ENCODE measurements at places on chromosomes 1 and 21. TPM values are rescaled to one million over a fixed set of nuclear protein-coding genes. Genes with fewer than 3 reads are reported as not detected.
A peak's percentile ranks its signal among the peaks of the same experiment; 100 is the strongest.

The SPRR3 gene
- not detected for total RNA-seq

The EXTL1 gene
- total RNA-seq = not detected

The ADAMTS5 gene
- total RNA-seq = not detected

The KLHDC9 gene
- 1.2 TPM for total RNA-seq

The OR2T29 gene
- total RNA-seq = not detected

The CD1D gene
- not detected for total RNA-seq

The OR2G6 gene
- total RNA-seq = not detected

The CD164L2 gene
- total RNA-seq = not detected

DNA sequence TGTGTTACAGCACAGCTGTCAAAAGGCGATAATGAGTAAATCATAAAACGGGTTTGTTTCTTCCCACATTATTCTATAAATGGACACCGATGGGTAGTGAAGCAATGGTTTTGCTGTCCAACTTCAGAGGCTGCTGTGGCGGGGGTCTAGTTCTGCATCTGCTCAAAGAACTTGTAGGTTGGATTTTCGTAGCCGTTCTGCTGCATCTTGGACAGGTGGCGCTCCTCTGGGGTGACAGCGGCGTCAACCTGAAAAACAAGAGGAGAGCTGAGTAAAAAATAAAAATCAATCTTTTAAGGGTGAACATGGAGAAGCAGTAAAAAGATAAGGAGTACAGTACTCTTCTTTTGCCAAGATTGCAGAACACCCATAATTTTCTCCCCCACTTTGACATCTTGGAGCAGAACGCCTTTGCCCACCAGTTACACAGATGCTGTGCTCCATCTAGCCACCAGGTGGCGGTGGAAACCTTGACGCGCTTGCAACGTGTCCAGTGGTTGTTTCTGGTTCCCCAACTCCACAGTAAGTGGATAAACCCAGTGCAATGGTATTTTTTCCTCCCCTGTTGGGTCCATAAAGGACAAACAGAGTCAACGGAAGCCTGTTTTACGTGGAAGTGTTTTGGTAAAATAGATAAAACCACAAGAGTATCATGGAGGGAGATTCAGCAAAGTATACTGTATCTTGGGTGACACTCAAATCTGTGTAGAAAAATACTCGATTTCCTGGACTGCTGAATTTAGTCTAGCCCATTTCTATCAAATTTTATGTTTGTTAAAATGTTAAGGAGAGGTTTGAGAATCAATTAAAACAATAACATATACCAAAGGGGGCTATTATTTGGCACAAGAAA, 147.0 kb downstream of the GABPA start:
- no peaks in the 10 kb centered on the region for H3K36me3 ChIP-seq
- no peak overlapping the region for H3K4me3 ChIP-seq
- no peaks in the 10 kb centered on the region for H3K4me1 ChIP-seq
- DNase-seq = peak; percentile 62

DNA sequence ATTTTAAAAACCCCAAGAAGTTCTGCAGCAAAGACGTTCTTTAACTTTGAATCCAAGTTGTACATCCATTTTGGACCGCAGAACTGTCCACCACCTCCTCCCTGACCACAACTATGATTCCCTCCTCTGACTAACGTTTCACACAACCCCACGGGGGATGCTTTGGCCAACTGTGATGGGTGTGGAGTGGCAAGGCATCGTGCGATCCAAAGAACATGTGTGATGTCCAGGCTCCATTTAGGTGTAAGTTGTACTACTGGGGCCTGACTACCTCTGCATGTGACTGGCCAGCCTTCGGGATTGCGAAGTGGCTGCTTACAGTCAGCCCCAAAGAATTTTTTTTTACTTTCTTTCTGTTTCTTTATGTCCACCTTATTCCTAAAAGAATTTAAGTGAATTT, 6.7 kb downstream of the KCNJ15 start:
- H3K27me3 ChIP-seq = peaks cover under 1% of the 10 kb centered on the region
- no peak for DNase-seq
- no peaks in the 10 kb centered on the region for H3K4me1 ChIP-seq
- no peak overlapping the region for H3K4me3 ChIP-seq
- H3K36me3 ChIP-seq = no peaks in the 10 kb centered on the region
- no peak overlapping the region for H3K27ac ChIP-seq

DNA sequence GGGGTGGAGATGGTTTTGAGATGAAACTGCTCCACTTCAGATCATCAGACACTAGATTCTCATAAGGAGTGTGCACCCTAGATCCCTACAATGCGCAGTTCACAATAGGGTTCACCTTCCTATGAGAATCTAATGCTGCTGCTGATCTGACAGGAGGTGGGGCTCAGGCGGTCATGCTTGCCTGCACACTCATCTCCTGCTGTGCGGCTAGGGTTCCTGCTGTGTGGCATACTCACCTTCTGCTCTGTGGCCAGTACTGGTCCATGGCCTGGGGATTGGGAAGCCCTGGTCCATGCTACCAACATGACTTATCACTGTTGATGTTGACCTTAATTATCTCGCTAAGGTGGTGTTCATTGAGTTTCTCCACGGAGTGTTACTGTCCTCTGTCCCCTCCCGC, 144.5 kb downstream of the NAV1 start:
- no peaks in the 10 kb centered on the region for H3K4me1 ChIP-seq
- H3K27me3 ChIP-seq = peaks cover 12% of the 10 kb centered on the region
- DNase-seq = no peak
- no peaks in the 10 kb centered on the region for H3K36me3 ChIP-seq
- no peak overlapping the region for H3K4me3 ChIP-seq

- peaks cover 31% of the 10 kb centered on the region for H3K4me1 ChIP-seq
- no peaks in the 10 kb centered on the region for H3K36me3 ChIP-seq
- H3K4me3 ChIP-seq = no peak overlapping the region
- no peaks in the 10 kb centered on the region for H3K27me3 ChIP-seq
Observed at GRCh38 chr1:232602622-232603021, 27.3 kb downstream of the SIPA1L2 start.

GRCh38 chr1:8926707-8927694, 18.7 kb upstream of the CA6 start:
- DNase-seq = no peak
- H3K27ac ChIP-seq = no peak overlapping the region
- H3K4me3 ChIP-seq = no peak overlapping the region
- no peaks in the 10 kb centered on the region for H3K27me3 ChIP-seq

- DNase-seq = no peak
- no peaks in the 10 kb centered on the region for H3K4me1 ChIP-seq
- no peak overlapping the region for H3K4me3 ChIP-seq
- H3K27me3 ChIP-seq = peaks cover 26% of the 10 kb centered on the region
- H3K36me3 ChIP-seq = no peaks in the 10 kb centered on the region
- H3K27ac ChIP-seq = no peak overlapping the region
Observed at GRCh38 chr1:153190373-153190772, 12.9 kb upstream of the LELP1 start.

GRCh38 chr1:239446611-239447010, 60.2 kb downstream of the CHRM3 start:
- no peak overlapping the region for H3K4me3 ChIP-seq
- H3K27me3 ChIP-seq = no peaks in the 10 kb centered on the region
- no peaks in the 10 kb centered on the region for H3K4me1 ChIP-seq

DNA sequence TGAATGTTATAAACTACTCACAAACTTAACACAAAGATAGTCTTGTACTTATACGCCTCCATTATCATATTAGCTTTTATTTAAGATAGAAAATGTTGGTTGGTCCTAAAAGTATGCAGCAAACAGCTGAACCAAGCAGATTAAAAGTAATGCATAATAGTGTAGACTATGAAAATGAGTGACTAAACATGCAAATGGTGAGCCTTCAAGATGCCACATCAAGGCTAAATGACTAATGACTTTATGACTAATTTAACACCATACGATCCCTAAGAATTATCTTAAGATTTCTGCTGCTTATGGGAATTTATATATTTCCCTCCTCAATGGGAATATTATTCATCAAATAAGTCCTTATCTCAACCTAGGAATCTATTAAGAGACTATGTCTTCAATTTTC, 4.6 kb downstream of the GPATCH2 start:
- peaks cover 30% of the 10 kb centered on the region for H3K4me1 ChIP-seq
- H3K4me3 ChIP-seq = no peak overlapping the region
- no peaks in the 10 kb centered on the region for H3K27me3 ChIP-seq
- H3K36me3 ChIP-seq = no peaks in the 10 kb centered on the region
- no peak for DNase-seq

GRCh38 chr21:27477296-27477695, 510.4 kb upstream of the ADAMTS5 start:
- no peak overlapping the region for H3K4me3 ChIP-seq
- H3K27me3 ChIP-seq = no peaks in the 10 kb centered on the region
- no peak overlapping the region for H3K27ac ChIP-seq
- no peak for DNase-seq

DNA sequence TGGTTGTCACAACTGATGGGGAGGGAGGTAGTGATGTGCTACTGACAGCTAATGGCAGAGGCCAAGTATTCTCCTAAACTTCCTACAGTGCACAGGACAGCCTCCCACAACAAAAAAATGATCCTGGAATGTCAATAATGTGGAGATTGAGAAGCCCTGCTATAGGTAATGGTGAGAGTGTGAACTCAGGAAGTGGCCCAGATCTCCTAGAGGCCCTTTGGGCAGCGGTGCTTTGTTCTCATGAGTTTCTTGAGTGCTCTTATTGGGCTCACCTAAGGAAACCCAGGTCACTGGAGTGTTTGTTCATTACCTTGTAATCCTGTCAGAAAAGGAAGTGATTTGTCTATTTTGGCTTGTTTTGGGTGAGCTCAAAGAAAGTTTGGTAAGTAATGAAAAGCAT, 5.9 kb downstream of the OTUD3 start:
- no peak overlapping the region for H3K4me3 ChIP-seq
- peaks cover 24% of the 10 kb centered on the region for H3K4me1 ChIP-seq
- no peaks in the 10 kb centered on the region for H3K27me3 ChIP-seq

GRCh38 chr1:117260761-117261423, 50.2 kb upstream of the VTCN1 start:
- H3K36me3 ChIP-seq = no peaks in the 10 kb centered on the region
- peaks cover 2% of the 10 kb centered on the region for H3K27me3 ChIP-seq
- H3K4me3 ChIP-seq = no peak overlapping the region
- no peak for DNase-seq
- no peak overlapping the region for H3K27ac ChIP-seq

GRCh38 chr1:85128316-85128715, 72.5 kb downstream of the SYDE2 start:
- peaks cover 13% of the 10 kb centered on the region for H3K27me3 ChIP-seq
- H3K4me3 ChIP-seq = no peak overlapping the region
- H3K4me1 ChIP-seq = no peaks in the 10 kb centered on the region
- DNase-seq = no peak
- no peaks in the 10 kb centered on the region for H3K36me3 ChIP-seq
- H3K27ac ChIP-seq = no peak overlapping the region

GRCh38 chr1:111217183-111217910, 10.2 kb upstream of the CHI3L2 start:
- H3K27me3 ChIP-seq = no peaks in the 10 kb centered on the region
- no peak for DNase-seq
- peaks cover 99% of the 10 kb centered on the region for H3K4me1 ChIP-seq
- H3K27ac ChIP-seq = peak overlapping the region; percentile 97

DNA sequence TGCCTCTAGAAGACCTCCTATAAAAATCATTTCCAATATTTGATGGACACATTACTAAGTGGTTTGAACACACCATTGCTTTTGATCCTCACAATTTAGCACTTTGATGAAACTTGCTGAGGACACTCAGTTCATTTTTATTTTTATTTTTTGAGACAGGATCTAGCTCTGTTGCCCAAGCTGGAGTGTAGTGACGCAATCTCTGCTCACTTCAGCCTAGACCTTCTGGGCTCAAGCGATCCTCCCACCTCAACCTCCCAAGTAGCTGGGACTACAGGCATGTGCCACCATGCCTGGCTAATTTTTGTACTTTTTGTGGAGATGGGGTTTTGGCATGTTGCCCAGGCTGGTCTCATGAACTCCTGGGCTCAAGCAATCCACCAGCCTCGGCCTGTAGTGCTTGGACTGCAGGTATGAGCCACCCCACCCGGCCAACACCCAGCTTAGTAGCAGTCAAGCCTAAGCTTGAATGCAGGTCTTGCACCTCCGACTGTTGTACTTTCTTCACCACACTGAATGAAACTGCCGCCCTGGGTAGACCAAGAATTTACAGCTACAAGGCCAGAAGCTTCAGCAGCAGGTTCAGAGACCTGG, 24.8 kb upstream of the ATP2B4 start:
- H3K4me3 ChIP-seq = no peak overlapping the region
- no peaks in the 10 kb centered on the region for H3K27me3 ChIP-seq
- DNase-seq = no peak
- H3K27ac ChIP-seq = no peak overlapping the region

Measured in activated CD4-positive, alpha-beta memory T cell treated with anti-CD3 and anti-CD28 coated beads, Interleukin-2, amount 10 ng/mL, durations not matched to agents 7 days and 5 days (primary cell).